ENCODE measurements at places on chromosomes 2 and 18. TPM values are rescaled to one million over a fixed set of nuclear protein-coding genes. Genes with fewer than 3 reads are reported as not detected.

The C2orf74 gene
- total RNA-seq: 29.7 TPM

The PPP1R7 gene
- 104 TPM for total RNA-seq

The IL36G gene
- not detected for total RNA-seq

The PSMA8 gene
- not detected for total RNA-seq

The TGFA gene
- 0.06 TPM for total RNA-seq

The TFCP2L1 gene
- total RNA-seq: 0.26 TPM

The RTP5 gene
- not detected for total RNA-seq

The RAPGEF4 gene
- 2.2 TPM for total RNA-seq

The KIDINS220 gene
- 71.1 TPM for total RNA-seq

The TBR1 gene
- not detected for total RNA-seq

The EPB41L3 gene
- 3.7 TPM for total RNA-seq
